Activated CD4-positive, CD25-positive, alpha-beta regulatory T cell (primary cell): ENCODE measurements at places on chromosomes 7 and 10.
A peak's percentile ranks its signal among the peaks of the same experiment; 100 is the strongest.

DNA sequence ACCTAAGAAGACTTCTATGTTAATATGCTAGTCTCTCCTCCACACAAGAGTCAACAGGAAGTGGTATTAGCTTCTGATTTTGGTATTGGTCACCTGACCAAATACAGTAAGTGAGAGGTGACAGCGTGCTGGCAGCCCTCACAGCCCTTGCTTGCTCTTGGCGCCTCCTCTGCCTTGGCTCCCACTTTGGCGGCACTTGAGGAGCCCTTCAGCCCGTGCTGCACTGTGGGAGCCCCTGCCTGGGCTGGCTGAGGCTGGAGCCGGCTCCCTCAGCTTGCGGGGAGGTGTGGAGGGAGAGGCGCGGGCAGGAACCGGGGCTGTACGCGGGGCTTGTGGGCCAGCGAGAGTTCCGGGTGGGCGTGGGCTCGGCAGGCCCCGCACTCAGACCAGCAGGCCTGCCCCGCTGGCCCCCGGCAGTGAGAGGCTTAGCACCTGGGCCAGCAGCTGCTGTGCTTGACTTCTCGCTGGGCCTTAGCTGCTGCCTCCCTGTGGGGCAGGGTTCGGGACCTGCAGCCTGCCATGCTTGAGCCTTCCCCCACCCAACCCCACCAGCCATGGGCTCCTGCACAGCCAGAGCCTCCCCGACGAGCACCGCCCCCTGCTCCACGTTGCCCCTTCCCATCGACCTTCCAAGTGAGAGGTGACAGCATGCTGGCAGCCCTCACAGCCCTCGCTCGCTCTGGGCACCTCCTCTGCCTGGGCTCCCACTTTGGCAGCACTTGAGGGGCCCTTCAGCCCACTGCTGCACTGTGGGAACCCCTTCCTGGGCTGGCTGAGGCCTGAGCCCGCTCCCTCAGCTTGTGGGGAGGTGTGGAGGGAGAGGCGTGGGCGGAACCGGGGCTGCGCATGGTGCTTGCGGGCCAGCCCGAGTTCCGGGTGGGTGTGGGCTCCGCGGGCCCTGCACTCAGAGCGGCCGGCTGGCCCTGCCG, 4.2 kb upstream of the ACSL5 start:
- no peak for DNase-seq

GRCh38 chr7:27873981-27874957, 134.3 kb downstream of the TAX1BP1 start:
- no peak for DNase-seq

DNA sequence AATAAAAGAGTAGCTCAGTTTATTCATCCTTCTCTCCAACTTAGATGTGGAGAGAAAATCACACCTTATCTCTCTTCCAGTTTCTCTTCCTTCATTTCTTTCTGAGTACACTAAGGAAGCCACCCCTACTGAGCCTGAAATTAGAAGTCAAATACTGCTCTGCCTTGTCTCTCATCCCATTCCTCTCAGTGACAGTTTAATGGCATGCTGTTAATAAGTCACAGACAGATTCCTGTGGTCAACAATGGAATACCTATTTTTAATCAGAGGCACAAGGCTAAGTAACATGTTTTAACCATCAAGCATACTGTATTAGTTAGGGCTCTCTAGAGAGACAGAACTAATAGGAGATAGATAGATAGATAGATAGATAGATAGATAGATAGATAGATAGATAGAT, 253.2 kb downstream of the HTR7 start:
- no peak for DNase-seq

DNA sequence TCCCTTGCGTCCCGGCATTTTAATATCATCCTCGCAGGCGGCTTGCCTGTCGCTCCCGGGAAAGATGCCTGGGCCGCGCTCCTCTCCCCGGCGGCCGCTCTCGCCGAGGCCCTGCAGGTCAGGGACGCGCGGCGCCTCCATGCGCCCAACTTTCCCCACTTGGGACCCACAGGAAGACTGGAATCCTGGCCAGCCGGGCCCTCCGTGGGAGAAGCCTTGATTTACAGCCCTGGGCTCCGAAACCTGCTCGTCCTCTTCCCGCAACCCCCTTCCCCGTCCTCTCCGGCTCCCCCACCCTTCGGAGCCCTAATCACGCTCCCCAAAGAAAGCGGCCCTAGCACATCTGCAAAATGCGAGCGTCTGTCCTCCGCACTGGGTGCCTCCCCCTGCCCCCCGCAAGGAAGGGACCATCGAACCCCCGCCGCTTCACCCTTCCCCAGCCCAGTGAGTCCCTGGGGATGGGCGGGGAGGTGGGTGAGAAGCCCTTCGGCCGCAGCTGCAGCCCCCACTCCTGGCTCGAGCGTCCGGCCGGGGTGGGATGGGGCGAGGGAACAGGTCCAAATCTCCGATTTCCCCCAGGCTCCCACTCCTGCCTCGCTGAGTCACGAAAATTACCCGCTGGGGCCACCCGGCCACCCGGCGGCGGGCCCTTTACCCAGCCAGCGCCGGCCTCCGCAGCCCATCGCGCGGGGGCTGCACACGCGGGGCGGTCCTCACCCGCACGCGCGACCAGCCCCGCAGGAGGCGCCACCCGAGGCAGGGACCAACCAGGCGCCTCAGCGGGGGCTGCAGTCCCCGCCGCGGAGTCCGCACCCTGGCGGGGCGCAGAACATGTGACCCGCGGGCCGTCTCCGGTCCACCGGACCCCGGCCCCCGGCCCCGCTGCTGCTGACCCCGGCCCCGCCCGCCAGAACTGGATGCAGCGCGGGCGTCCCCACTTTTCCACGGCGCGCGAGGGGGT, 695 bp downstream of the HSPA12A start:
- DNase-seq, result no peak

GRCh38 chr10:17655567-17656146, 11.7 kb downstream of the STAM start:
- DNase-seq, result no peak

- no peak for DNase-seq
These were observed 38.4 kb upstream of the PSAP start for GRCh38 chr10:71889388-71889987.

GRCh38 chr10:119190954-119191785, 12.6 kb upstream of the PRDX3 start:
- no peak for DNase-seq

- no peak for DNase-seq
These were observed 5.1 kb downstream of the SFXN3 start for GRCh38 chr10:101035916-101036702.

DNA sequence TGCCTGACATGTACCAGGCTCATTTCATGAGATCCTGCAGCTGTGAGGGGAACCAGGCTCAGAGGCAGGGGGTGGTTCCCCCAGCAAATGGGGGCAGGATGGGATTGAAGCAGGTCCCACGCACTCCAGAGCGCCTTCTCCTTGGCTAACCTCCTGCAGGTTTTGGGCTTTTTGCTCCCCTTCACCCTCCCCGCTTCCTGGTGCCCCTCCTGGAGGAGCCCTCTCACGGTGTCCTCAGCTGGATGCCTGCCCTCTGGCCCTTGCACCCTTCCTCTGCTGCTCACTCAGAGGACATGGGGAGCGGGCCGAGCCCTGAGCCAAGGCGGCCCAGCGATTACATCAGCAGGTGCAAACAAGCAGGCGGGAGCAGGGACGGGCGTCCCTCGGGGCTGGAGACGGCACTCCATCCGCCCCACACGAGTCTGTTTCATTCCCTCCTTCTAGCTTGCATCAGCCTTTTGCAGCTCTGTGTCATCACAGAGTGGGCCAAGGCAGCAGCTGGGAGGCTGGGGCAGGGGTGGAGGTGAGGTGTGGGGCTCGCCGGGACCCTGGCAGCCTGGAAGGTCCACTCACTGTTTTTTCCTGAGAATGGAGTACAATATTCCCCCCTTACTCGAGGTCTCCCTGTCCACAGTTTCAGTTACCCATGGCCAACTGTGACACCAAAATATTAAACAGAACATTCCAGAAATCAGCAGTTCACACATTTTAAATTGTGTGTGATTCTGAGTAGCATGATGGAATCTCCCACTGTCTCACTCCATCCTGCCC, 52.7 kb upstream of the SLC29A3 start:
- DNase-seq, result no peak

DNA sequence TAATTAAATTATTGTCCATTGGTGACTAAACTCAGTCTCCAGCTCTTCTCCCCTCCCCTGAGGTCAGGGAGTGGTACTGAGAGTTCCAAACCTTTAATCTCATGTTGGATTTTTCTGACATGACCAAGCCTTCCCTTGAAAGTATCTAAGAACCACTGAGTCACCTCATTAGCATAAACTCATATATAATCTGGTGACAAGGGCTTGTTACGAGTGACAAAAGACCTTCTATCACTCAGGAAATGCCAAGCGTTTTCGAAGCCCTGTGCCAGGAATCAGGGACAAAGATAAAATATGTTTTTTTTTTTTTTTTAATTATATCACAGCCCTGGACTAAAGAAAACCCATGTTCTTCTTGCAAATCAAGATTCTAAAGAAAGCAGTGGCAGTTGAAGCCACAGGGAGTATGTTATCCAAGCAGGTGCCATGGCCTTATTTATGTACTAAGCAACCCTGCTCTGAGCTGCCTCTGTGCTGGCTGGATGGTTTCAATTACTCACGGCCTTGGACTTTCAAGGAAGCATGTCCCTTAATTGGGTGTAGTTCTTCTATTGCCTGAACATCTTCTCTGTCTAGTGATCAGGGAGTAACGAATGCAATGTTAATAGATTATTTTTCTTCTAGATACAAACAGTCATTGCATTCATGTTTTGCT, 169.0 kb upstream of the PRKCQ start:
- no peak for DNase-seq

GRCh38 chr7:123865517-123866117, 20.6 kb downstream of the HYAL4 start:
- DNase-seq, result peak; percentile 4

DNA sequence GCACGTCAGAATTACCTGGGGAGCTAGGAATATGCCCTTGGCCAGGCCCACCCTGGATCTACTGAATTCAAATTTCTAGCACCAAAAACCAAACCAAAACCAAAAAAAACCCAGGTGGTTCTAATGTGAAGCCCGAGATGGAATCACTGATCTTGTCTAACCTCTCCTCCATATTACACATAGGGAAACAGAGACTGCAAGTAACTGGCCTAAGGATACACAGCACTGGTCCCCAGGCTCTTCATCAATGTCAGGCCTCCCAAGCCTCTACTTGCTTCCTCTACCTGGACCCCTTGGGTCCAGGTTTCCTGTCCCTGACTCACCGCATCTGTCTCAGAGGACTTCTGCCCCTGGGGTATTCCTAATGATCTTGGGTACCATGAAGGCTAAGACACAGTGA, 30.7 kb downstream of the ZCCHC24 start:
- DNase-seq, result no peak

GRCh38 chr10:36872702-36873393, 252.6 kb upstream of the ANKRD30A start:
- DNase-seq, result no peak
